ENCODE measurements at places on chromosomes 3 and 15. TPM values are rescaled to one million over a fixed set of nuclear protein-coding genes. Genes with fewer than 3 reads are reported as not detected.

- H3K27me3 ChIP-seq: no peaks in the 10 kb centered on the region
- no peak for DNase-seq
- H3K27ac ChIP-seq: no peak overlapping the region
- H3K4me3 ChIP-seq: no peak overlapping the region
Observed at GRCh38 chr15:33915571-33916407, 52.5 kb upstream of the CHRM5 start.

DNA sequence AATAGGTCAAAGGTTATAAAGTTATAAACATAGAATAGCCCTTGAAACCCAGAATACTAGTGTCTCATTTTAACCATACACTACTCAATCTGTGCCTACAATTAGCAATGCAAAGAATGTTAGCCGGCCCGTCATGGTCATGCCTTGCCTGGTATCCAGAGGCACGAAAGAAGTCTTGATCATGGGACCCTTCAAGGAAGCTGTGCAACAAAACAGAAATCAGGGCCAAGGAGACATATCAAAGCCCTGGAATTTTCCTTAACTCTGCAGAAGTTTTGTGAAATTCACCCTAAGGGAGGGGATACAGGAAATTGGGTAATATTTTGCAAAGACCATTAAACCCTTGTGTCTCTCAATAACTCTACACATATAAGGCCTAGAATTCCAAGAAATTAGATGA lies 482.4 kb downstream of the ROBO1 start:
- H3K4me3 ChIP-seq: no peak overlapping the region
- H3K36me3 ChIP-seq: no peaks in the 10 kb centered on the region
- H3K4me1 ChIP-seq: no peaks in the 10 kb centered on the region
- H3K27ac ChIP-seq: no peak overlapping the region

The TAMM41 gene
- total RNA-seq: 35.2 TPM

The PLA2G4D gene
- not detected for total RNA-seq

The ROPN1B gene
- not detected for total RNA-seq

The TM6SF1 gene
- total RNA-seq: 4.5 TPM

The CIAO2A gene
- 70.1 TPM for total RNA-seq

Data from activated T-helper 1 cell treated with anti-CD3 and anti-CD28 coated beads, Interleukin-12 subunit alpha, Interleukin-12 subunit beta, Interleukin-2, Interleukin-4 antibody, amounts not matched to agents 30 ng/mL and 10 ng/mL and 1 ng/mL, durations not matched to agents 14 hours and 24 hours and 36 hours (primary cell).